ENCODE measurements at places on chromosomes 16 and 17.

GRCh38 chr16:1959269-1960039, at the start of gene NDUFB10:
Gene NDUFB10 (plus strand): TSS chr16:1959538. CDS start chr16:1959625, 87 bp downstream.
- DNase-seq, result peak; percentile 93

DNA sequence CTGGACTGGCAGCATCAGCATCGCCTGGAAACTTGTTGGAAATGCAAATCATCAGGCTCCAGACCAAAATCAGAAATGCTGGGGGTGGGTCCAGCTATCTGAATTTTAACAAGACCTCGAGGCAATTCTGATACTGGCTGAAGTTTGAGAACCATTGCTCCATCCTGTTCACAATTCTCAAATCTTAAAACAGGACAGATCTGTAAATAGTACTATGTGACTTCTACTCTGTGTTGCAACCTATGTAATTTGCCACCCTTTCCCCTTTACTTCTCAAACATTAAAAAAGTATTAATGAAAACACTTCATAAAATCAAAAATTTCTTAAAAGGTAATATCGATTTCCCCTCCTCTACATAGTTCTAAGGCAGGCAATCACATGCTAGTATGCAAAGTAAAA, 28.5 kb downstream of the CACNG1 start:
- DNase-seq, result no peak

- DNase-seq, result peak; percentile 67
These were observed 24.2 kb downstream of the MAP3K3 start for GRCh38 chr17:63646488-63646806.

GRCh38 chr16:410516-411178, 9.0 kb downstream of the DECR2 start:
- no peak for DNase-seq
